ENCODE measurements at places on chromosomes 7 and 10.
A peak's percentile ranks its signal among the peaks of the same experiment; 100 is the strongest.

- DNase-seq = no peak
Measured at GRCh38 chr10:114071178-114071577, 27.5 kb downstream of the ADRB1 start.

DNA sequence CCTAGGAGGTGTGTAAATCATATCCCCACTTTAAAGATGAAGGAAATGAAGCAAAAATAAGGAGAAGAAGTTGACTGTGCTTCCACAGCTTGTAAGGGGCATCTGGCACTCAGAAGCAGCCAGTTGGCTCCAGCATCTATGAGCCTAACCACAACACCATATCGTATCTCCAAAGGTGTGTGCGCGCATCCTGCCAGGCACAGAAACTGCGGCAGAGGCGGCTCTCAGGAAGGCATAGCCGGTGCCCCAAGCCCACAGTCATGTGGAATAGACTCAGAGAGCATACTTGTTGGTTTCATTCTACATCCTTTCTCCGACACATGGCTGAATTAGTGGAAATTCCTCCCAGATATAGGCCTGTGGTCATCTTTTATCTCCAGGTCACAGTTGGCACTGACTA lies 423.9 kb downstream of the CALN1 start:
- DNase-seq = no peak

DNA sequence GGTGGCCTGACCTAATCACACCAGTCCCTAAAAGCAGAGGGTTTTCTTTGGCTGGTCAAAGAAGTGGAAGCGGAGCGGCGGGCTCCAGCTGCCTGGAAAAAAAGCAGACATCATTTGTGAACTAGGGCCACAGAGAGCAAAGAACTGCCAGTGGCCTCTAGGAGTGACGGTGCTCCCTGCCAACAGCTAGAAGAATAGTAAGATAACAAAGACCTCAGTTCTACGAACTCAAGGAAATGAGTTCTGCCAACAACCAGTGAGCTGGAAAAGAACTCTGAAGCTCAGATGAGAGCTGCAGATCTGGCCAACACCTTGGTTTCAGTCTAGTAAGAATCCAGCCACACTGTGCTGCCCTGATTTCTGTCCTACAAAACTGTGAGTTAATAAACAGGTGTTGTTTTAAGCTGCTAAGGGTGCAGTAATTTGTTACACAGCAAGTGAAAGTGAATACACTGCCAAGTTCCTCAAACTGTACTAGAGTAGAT lies 178.0 kb downstream of the SRPK2 start:
- DNase-seq = peak; percentile 83

GRCh38 chr10:103967448-103968071 lies 620 bp downstream of the SLK start:
- peak; percentile 49 for DNase-seq

- DNase-seq = no peak
Measured at GRCh38 chr7:141974831-141975230, 1.3 kb upstream of the TAS2R38 start.

DNA sequence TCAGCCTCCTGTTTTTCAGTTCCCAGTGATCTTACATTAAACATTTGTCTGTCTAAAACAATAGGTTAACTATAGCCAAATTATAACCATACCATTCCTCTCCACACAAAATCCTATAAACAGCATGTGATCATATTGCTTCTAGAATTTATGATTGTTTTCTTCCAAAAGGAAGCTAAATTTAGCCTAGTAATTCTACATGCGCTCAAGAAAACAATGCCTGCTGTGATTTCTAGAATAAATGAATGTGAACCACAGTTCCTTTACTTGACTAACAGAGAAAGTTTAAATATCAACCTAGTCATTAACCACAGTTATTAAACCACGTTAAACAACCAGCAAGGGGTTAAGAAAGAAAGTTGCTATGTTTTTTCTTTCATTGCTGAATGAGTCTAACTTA lies 26.4 kb downstream of the MET start:
- no peak for DNase-seq

DNA sequence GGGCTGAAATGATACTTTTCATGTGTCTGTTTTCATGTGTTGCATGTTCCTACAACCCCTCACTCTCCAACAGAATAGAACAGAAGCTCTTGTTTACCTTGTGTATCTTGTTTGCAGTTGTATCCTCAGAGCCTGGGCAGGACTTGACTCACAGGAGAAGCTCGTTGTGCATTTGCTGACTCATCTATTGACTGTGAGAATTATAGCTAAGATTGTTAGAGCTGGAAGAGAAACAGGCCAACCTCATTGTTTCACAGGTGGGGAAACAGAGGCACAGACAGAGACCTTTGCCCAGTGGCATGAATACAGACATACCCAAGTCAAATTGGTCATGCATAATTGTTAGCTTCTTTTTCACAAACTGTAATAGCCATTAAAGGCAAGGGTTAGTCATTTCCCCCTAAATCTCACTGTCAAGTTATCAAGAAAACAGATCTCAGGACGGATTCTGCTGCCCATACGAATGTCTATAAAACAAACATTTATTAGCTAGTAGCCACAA lies 4.6 kb upstream of the TSPAN15 start:
- no peak for DNase-seq

DNA sequence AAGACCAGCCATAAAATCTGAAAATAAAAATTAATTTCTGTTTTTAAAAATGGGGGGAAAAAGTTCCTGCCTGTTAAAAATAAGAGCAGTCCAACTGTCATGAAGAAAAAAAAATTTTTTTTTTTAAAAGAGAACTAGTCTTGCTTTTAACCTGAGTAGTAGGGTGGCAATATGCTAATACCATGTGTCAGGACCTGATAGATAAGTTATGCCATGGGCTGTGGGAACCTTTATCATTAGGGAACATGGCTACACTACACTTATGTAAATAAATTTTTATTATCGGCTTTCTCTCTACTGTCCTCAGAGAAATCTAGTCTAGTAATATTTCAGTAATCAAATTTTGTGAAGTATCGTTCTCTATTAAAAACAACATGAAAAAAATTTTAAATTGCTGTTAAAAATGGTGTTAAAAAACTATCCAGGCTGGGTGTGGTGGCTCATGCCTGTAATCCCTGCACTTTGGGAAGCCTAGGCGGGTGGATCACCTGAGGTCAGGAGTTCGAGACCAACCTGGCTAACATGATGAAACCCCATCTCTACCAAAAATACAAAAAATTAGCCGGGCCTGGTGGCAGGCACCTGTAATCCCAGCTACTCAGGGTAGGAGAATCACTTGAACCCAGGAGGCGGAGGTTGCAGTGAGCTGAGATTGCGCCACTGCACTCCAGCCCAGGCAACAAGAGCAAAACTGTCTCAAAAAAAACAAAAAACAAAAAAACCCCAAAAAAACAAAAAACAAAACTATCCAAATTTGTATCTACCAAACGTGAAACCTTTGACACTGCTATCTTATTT lies 20.7 kb downstream of the NT5C3A start:
- no peak for DNase-seq

DNA sequence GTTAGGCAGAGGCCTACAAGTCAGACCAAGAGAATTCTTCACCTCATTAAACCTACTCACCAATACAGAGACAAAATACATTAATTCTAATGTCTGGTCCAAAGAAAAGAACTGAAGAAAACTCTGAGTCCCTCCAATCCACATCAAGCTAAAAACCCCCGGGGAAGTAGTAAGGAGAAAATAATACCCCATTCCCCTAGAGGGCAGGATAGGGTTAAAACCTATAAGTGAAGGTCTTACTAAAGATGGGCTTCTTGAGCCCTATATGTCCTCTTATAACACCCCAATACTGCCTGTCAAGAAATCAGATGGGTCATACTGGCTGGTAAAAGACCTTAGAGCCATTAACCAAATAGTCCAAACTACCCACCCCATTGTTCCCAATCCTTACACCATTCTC lies 141.3 kb upstream of the TMEM106B start:
- no peak for DNase-seq

- DNase-seq = no peak
Measured at GRCh38 chr10:132611026-132611910, 73.7 kb downstream of the INPP5A start.

DNA sequence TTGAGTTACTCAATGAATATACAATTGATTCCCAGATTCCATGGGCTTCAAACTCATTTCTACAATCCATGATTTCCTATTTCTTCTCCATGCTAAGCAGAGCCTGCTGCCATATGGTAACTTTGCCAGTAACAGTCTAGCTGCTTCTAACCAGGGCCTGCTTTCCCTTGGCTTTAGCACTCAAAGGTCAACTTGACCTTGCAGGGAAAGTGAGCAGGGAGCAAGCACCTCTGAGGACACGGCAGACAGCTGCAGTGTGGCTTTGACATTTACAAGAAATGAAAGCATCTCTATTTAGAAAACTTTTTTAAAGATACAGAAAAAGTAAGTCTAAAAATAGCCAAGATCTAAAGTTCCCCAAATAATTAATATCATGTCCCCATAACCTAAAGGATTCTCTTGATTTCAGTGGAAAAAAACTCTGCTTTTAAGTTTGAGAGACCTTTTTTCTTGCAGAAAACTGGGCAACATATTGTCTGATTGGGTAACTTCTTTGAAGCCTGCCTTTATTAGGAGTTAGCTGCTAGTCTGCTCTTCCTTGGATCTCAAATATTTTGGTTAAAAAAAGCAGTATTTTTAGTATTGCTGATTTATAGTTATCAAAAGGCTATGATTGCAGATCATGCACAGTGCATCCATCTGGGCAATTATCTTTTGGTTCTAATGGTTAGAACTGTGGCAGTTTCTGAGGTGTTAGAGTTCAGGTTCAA lies 257.9 kb downstream of the AHR start:
- DNase-seq = peak; percentile 21

- DNase-seq = no peak
Measured at GRCh38 chr10:121468726-121469125, 129.5 kb downstream of the FGFR2 start.

DNA sequence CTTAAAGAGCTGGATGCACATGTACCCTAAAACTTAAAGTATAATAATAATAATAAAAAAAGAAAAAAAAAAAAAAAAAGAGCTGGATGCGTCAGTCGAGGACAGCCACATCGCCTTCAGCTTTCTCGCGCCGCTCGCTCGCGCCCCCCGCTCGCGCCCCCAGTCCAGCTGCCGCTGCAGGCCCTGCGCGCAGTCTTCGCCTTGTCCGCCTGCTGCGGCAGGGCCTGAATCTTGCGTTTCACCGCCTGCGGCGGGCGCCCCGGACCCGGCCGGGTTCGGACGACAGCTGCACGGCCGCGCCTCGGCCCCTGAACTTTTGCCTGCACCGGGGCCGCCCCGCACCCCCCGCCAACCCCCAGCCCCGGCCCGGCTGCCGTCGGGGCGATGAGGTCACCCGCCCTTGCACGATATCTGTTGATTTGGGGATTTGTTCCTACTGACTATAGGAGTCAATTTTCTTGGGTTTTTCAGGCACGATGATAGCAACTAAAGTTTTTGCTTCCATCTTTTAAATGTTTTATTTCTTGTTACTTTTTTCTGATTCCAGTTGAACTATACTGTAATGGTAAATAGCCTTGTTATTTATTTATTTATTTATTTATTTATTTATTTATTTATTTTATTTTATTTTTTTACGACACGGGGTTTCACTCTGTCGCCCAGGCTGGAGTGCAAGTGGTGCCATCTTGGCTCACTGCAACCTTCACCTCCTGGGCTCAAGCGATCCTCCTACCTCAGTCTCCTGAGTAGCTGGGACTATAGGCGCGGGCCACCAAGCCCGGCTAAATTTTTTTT lies 33.5 kb upstream of the CPN1 start:
- no peak for DNase-seq

- DNase-seq = no peak
Measured at GRCh38 chr10:71752391-71753090, 20.8 kb downstream of the VSIR start.

DNA sequence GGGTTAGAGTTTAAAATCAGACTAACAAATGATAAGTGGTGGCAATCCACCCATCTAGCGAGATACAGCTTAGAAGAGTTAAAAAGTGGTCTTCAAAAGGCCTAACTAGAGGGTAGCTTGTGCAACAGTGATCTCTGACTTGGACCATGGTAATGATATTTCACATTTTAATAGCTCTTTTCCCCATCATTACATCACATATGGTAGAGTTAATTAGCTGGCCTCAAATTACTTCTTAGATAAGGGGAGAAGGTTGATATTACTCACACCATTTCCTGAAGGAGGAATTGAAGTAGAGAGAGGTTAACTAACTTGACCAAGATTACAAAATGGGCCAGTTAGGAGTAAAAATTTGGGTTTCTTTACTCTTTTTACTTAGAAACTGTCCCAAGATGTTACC lies 223.6 kb downstream of the PHTF2 start:
- DNase-seq = no peak

DNA sequence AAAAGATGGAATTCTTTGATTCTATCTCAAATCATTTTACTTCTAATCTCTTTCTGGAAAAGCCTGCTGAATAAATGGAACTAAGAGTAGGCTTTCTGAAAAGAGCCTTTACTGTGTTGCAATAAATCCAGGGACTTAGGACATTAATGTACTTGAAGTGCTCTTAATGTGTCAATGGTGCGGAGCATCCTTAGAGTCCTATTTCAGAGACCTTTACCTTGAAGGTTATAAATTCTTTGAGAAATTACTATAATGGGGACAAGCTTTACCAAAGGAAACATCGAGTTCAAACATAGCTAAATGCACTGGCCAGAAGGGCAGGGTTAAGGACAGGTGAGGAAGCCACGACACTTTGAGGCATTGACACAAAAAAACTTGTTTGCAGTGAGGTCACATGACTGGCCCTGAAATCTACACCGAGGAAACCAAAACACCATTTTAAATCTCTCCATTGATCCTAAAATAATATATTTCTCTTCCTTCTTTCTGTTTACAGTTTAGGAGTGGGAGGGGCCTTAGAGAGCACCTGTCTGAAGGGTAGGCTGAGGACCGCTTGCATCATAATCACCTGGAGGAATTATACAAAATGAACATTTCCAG lies 48.1 kb upstream of the EXOC6 start:
- DNase-seq = peak; percentile 12

DNA sequence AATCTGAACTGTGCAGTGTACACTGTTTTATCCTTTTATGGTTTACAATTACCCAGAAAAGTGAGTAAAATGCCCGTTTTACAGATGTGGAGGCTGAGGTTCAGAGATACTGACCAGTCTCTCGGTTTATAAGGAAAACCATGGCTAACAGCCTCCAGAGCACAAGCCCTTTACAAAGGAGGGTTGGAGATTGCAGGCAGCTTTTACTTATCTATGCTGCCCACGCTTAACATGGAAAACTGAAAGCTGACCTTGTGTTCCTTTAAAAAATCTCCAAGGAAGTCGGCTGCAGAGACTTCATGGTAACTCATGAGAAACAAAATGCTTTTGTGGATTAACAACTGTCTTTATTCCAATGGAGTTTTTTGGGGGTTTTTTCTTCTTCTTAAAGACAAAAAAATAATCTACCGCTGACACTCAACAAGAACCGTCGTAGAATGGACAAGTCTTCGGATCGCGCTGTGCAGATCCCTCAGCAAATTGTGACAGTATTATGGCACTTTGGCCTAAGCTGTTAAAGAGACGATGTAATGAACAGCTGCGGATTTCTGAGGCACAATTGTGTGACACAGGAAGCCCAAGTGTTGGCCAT lies 654 bp upstream of the SLF2 start:
- no peak for DNase-seq

DNA sequence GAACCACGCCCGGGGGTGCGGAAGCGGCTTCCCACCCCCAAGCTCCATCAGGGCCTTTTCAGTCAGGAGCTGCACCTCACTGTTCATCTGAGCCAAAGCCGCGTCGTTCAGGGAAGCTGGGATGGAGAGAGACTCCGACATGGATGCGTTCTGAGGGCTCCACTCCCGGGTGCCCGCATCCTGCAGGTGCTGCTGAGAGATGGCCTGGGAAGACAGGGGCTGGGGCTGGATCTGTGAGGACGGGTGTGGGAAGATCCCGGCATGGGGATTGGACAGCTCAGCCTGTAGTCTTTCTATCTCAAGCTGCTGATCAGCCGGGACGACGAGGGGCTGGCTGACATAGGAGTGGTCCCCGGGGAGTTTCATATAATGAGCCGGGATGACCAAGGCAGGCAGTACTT lies 45.0 kb upstream of the NMT2 start:
- no peak for DNase-seq

GRCh38 chr10:12484941-12485805 lies 135.8 kb downstream of the CAMK1D start:
- DNase-seq = peak; percentile 50
